ENCODE measurements at places on chromosomes 3 and 15. TPM values are rescaled to one million over a fixed set of nuclear protein-coding genes. Genes with fewer than 3 reads are reported as not detected.

- no peaks in the 10 kb centered on the region for H3K27me3 ChIP-seq
- peaks cover 39% of the 10 kb centered on the region for H3K36me3 ChIP-seq
- no peak overlapping the region for H3K4me3 ChIP-seq
- H3K4me1 ChIP-seq: no peaks in the 10 kb centered on the region
- H3K27ac ChIP-seq: no peak overlapping the region
Measured at GRCh38 chr3:125480656-125481374, 39.2 kb downstream of the SNX4 start.

DNA sequence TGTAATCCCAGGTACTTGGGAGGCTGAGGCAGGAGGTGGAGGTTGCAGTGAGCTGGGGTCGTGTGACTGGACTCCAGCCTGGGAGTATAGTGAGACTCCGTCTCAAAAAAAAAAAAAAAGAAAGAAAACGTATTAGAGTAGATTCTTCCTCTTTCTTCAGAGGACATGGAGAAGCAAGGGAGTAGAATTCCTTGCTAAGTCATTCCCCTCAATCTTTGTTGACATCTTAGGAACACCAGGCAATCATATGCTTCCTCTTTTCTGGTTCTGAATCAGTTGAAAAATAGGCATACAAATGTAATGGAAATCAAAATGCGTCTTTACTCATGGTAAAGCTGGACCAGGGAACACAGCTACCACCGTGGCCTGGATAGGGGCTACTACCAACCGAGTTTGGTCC lies 38.3 kb upstream of the ATOSA start:
- H3K27me3 ChIP-seq: no peaks in the 10 kb centered on the region
- no peaks in the 10 kb centered on the region for H3K4me1 ChIP-seq
- H3K27ac ChIP-seq: no peak overlapping the region
- H3K4me3 ChIP-seq: no peak overlapping the region
- DNase-seq: no peak

DNA sequence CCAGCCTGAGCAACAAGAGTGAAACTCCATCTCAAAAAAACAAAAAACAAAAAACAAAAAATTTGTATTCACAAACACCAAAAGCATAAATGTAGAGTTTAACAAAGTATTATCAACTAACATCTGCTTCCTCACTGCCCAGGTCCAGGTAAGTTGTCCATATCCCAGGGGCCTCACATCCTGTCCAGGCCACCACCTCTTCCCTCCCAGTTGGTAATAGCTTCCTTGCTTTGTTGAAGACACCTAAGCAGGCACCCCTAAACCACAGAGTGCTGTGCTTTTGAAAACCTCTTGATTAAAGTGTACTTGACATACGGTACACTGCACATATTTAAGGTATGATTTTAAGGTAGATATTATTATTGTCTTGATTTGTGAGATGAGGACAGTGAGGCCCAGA lies 299.8 kb downstream of the SHQ1 start:
- H3K27me3 ChIP-seq: no peaks in the 10 kb centered on the region
- no peak overlapping the region for H3K4me3 ChIP-seq
- H3K4me1 ChIP-seq: no peaks in the 10 kb centered on the region
- no peaks in the 10 kb centered on the region for H3K36me3 ChIP-seq
- H3K27ac ChIP-seq: no peak overlapping the region
- no peak for DNase-seq

GRCh38 chr3:142072816-142073215 lies 76.5 kb downstream of the TFDP2 start:
- no peak overlapping the region for H3K4me3 ChIP-seq
- no peak overlapping the region for H3K27ac ChIP-seq
- no peak for DNase-seq
- no peaks in the 10 kb centered on the region for H3K27me3 ChIP-seq

DNA sequence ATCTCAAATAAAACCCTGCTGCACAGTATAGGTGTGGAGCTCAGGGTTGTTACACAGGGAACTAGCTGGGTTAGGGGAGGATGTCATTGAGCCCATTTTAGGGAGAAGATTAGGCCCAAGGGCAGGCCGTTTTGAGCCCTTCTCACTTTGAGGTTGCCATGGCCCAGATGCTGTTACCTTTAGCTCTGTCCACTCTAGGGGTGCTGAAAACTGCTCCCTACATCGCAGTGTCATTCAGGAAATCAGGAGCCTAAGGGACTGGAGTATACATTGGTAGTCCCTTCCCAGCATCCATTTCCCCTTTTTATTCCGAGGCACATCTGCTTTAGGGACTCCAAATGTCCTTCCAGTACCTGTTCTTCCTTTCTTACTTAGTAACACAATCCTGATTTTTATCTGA lies 79.0 kb upstream of the SELENOK start:
- no peaks in the 10 kb centered on the region for H3K4me1 ChIP-seq
- H3K27ac ChIP-seq: no peak overlapping the region
- H3K36me3 ChIP-seq: no peaks in the 10 kb centered on the region
- no peaks in the 10 kb centered on the region for H3K27me3 ChIP-seq

GRCh38 chr3:133943639-133944141 lies 48.0 kb upstream of the RAB6B start:
- H3K4me1 ChIP-seq: peaks cover 27% of the 10 kb centered on the region
- H3K36me3 ChIP-seq: no peaks in the 10 kb centered on the region
- peak; percentile 30 for DNase-seq
- no peak overlapping the region for H3K4me3 ChIP-seq

- no peaks in the 10 kb centered on the region for H3K27me3 ChIP-seq
- no peaks in the 10 kb centered on the region for H3K36me3 ChIP-seq
- DNase-seq: no peak
- H3K27ac ChIP-seq: no peak overlapping the region
Measured at GRCh38 chr15:90008607-90009006, 7.5 kb downstream of the ZNF710 start.

- no peak overlapping the region for H3K27ac ChIP-seq
- H3K4me3 ChIP-seq: no peak overlapping the region
- no peaks in the 10 kb centered on the region for H3K36me3 ChIP-seq
Measured at GRCh38 chr3:30613133-30613825, 6.9 kb downstream of the TGFBR2 start.

GRCh38 chr3:9254764-9255163 lies 5.3 kb upstream of the SRGAP3 start:
- H3K27ac ChIP-seq: no peak overlapping the region
- no peaks in the 10 kb centered on the region for H3K27me3 ChIP-seq
- no peaks in the 10 kb centered on the region for H3K36me3 ChIP-seq
- DNase-seq: no peak

- no peak for DNase-seq
- no peaks in the 10 kb centered on the region for H3K27me3 ChIP-seq
Measured at GRCh38 chr3:8103954-8104353, 397.7 kb upstream of the LMCD1 start.

GRCh38 chr3:49611291-49611690 lies 57.0 kb downstream of the BSN start:
- DNase-seq: no peak
- no peaks in the 10 kb centered on the region for H3K36me3 ChIP-seq
- H3K27ac ChIP-seq: no peak overlapping the region
- H3K27me3 ChIP-seq: no peaks in the 10 kb centered on the region

GRCh38 chr3:79976466-79976865 lies 208.7 kb upstream of the ROBO1 start:
- no peaks in the 10 kb centered on the region for H3K36me3 ChIP-seq
- no peak overlapping the region for H3K27ac ChIP-seq
- no peak overlapping the region for H3K4me3 ChIP-seq
- no peak for DNase-seq

DNA sequence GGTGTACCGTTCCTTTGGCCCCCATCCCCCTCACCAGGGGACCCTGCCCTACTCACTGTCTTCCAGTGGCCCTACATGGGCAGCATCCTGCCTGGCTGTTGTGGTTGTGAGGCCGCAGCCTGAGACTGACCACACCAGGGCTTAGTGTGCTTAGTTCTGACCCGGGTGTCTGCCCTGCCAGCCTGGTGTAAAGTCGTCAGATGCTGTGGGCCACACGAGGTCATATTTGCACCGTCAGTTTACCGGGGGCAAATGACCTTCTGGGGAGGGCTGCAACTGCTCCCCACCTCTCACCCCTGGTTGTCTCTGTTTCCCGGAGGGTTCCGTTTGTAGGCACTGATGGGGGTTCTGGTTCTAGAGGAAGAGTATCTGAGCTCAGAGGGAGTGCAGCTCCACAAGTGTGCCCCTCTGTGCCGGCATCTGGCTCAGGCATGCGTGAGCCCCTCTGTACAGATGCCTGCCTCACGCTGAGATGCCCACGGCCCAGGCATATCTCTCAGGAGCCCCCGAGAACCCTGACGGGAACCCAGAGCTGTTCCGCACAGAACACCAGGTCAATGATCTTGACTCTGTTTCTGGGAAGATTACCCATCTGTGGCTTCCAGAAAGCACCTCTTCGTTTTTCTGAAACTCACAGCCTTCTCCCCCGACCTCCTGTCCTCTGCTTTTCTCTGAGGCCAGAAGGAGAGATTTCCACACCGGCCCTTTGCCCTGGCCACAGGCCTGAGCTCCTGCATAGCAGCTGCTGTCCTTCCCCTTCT lies 19.2 kb downstream of the KLF13 start:
- no peak for DNase-seq
- peak overlapping the region; percentile 15 for H3K27ac ChIP-seq
- H3K4me3 ChIP-seq: no peak overlapping the region
- peaks cover 21% of the 10 kb centered on the region for H3K4me1 ChIP-seq
- H3K36me3 ChIP-seq: no peaks in the 10 kb centered on the region
- H3K27me3 ChIP-seq: no peaks in the 10 kb centered on the region

DNA sequence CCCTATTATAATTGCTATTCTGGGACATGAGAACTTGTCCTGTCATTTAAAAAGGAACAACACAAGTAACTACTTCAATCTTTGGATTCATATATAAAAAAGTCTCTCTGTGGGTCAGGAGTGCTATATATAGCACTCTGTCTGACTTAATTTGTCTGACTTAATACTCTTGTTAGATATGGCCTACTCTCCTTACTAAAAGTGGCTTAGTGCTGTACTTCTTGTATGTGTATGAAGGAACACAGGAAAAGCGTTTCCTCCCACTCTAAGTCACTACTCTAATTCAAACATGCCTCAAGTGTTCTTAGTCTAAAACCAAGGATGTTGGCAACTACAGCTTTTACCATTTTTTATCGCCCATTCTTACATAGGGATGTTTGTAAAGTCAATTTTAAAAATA lies 255.2 kb upstream of the ROBO1 start:
- H3K27me3 ChIP-seq: no peaks in the 10 kb centered on the region
- no peaks in the 10 kb centered on the region for H3K36me3 ChIP-seq
- no peak overlapping the region for H3K27ac ChIP-seq
- H3K4me3 ChIP-seq: no peak overlapping the region
- no peak for DNase-seq

DNA sequence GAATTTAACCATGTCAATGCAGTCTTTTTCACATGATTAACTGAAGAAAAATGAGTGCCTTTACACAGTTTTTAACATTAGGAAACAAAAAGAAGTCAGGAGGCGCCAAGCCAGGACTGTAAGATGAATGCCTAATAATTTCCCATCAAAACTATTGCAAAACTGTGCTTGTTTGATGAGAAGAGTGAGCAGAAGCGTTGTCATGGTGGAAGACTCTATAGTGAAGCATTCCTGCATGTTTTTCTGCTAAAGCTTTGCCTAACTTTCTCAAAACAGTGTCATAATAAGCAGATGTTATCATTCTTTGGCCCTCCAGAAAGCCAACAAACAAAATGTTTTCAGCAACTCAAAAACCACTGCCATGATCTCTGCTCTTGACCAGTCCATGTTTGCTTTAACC lies 156.8 kb upstream of the CDIN1 start:
- no peaks in the 10 kb centered on the region for H3K27me3 ChIP-seq
- H3K36me3 ChIP-seq: no peaks in the 10 kb centered on the region
- H3K27ac ChIP-seq: no peak overlapping the region
- H3K4me3 ChIP-seq: no peak overlapping the region

GRCh38 chr3:12345141-12345561 lies 56.3 kb downstream of the PPARG start:
- H3K27ac ChIP-seq: no peak overlapping the region
- no peak for DNase-seq
- no peaks in the 10 kb centered on the region for H3K4me1 ChIP-seq
- H3K27me3 ChIP-seq: no peaks in the 10 kb centered on the region
- no peaks in the 10 kb centered on the region for H3K36me3 ChIP-seq
- H3K4me3 ChIP-seq: no peak overlapping the region

DNA sequence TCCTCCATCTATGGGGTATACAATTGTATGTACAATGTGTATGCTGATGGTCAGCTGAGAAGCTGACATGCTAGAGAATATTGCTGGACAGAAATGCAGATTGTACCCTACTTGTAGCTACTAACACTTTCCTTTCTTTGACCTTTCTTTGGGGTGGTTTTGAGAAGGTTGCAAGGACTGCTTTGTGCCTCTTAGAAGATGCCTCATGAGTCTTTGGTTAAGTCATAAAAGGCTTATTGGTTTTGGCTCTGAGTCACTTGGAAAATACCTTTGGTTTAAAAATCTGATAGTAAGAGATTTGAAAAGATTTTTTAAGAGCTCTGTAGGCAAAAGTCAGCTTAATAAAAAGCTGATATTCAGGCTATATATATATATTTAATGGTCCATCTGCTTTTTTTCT lies 71.5 kb downstream of the ZMAT3 start:
- H3K4me1 ChIP-seq: no peaks in the 10 kb centered on the region
- H3K4me3 ChIP-seq: no peak overlapping the region
- no peaks in the 10 kb centered on the region for H3K27me3 ChIP-seq
- DNase-seq: no peak

- H3K4me3 ChIP-seq: no peak overlapping the region
- H3K27ac ChIP-seq: no peak overlapping the region
- H3K36me3 ChIP-seq: no peaks in the 10 kb centered on the region
- DNase-seq: peak; percentile 86
Measured at GRCh38 chr3:193905541-193906396, 230.2 kb upstream of the HES1 start.

GRCh38 chr15:67120839-67121643 lies 55.6 kb downstream of the SMAD3 start:
- H3K4me1 ChIP-seq: peaks cover 20% of the 10 kb centered on the region
- no peaks in the 10 kb centered on the region for H3K27me3 ChIP-seq
- H3K4me3 ChIP-seq: no peak overlapping the region
- no peak overlapping the region for H3K27ac ChIP-seq
- DNase-seq: no peak

DNA sequence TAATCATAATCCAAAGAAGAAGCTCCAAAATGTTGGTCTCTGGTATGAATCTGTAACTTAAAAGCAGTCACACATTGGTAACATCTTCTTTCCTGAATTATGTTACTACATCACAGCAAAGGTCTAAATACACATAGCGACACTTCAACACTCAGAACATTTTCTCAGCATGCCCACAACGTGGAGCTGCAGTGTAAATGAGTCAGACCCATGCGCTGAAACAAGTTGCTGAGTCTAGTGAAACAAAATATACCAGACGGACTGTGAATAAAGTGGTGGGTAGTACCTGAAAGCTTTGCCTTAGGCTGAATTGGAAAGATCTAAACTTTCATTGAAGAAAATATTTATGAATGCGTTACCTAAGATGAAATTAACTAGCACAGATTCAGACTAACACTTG lies 33.2 kb upstream of the GOLGA8B start:
- peaks cover 6% of the 10 kb centered on the region for H3K4me1 ChIP-seq
- peak; percentile 37 for DNase-seq
- H3K27ac ChIP-seq: no peak overlapping the region
- no peak overlapping the region for H3K4me3 ChIP-seq
- H3K27me3 ChIP-seq: no peaks in the 10 kb centered on the region

The CCK gene
- not detected for total RNA-seq

The PRRT3 gene
- 2.1 TPM for total RNA-seq

The ZBTB38 gene
- 36.4 TPM for total RNA-seq

The CADM2 gene
- 20.8 TPM for total RNA-seq

The PRR20G gene
- not detected for total RNA-seq

The LRIG1 gene
- total RNA-seq: 16.9 TPM

The HAUS2 gene
- total RNA-seq: 54.7 TPM
